NCI-H1417 treated with DMSO at 0.1 percent for 48 hours (cell line): ENCODE measurements at places on chromosomes 1 and 21.

- DNase-seq = no peak
These were observed 44.8 kb upstream of the KIAA0040 start for GRCh38 chr1:175237389-175237788.

- DNase-seq = no peak
These were observed 91.3 kb downstream of the ITSN1 start for GRCh38 chr21:33733601-33734000.

- DNase-seq = no peak
These were observed 2.5 kb upstream of the BMP8A start for GRCh38 chr1:39488793-39489566.

GRCh38 chr1:108897865-108898720 is 21.3 kb downstream of the GPSM2 start:
- peak; percentile 29 for DNase-seq

DNA sequence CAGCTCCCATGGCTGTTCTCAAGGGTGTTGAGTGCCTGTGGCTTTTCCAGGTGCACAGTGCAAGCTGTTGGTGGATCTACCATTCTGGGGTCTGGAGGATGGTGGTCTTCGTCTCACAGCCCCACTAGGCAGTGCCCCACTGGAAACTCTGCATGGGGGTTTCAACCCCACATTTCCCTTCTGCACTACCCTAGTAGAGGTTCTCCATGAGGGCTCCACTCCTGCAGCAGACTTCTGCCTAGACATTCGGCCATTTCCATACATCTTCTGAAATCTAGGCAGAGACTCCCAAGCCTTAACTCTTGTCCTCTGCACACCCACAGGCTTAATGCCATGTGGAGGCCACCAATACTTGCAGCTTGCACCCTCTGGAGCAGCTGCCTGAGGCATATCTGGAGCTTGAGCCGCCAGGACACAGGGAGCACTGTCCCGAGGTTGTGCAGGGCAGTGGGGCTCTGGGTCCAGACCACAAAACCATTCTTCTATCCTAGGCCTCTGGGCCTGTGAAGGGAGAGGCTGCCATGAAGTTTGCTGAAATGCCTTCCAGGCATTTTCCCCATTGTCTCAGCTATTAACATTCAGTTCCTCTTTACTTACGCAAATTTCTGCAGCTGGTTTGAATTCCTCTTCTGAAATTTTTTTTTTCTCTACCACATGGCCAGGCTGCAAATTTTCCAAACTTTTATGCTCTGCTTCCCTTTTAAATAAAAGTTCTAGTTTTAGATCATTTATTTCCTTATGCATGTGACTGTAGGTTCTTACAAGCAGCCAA is 8.8 kb upstream of the CAPN8 start:
- DNase-seq = no peak

- DNase-seq = no peak
These were observed 6.0 kb upstream of the KCNA2 start for GRCh38 chr1:110612060-110612745.

GRCh38 chr1:162485236-162485635 is 12.4 kb upstream of the UHMK1 start:
- DNase-seq = no peak

GRCh38 chr1:26913389-26913753 is 404 bp downstream of the NR0B2 start:
- no peak for DNase-seq

- DNase-seq = no peak
These were observed 481.1 kb upstream of the PTBP2 start for GRCh38 chr1:96240438-96240837.

DNA sequence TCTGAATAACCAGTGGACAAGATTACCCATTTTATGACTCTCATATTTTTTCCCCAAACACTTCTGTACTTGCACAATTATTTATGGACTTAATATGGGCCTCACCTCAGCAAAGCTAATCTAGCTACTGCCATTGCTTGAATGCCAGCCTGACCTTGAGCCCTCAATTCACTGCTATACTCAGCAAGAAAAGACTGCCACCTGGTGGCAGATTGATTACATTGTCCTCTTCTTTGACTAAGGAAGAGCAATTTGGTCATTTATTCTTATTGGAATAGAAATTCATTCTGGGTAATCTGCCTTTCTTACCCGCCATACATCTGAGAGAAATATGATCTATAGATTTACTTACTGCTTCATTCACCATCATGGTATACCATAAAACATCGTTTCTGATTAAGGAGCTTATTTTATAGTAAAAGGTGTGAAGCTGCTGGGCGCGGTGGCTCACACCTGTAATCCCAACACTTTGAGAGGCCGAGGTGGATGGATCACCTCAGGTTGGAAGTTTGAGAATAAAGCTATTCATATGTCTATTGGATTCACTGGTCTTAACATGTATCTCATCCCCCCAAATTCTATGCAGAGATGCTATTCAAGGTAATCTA is 32.9 kb upstream of the DIPK1A start:
- peak; percentile 24 for DNase-seq

DNA sequence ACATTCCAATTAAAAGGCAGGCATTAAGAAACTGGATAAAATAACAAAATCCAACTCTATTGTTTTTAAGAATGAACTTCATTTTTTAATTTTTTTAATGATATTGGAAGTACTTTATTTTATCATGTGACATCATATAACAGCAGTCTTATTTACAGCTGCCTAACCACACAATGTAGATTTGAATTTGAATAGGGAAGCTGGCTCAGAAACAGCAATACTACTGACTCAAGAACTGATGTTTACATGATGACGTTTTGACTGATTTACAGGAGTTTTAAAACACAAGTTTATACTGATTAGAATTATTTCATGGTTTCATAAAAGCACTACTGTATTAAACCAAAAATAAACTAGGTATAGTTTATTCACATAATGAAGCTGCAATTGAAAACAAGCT is 348.7 kb upstream of the NR5A2 start:
- no peak for DNase-seq

DNA sequence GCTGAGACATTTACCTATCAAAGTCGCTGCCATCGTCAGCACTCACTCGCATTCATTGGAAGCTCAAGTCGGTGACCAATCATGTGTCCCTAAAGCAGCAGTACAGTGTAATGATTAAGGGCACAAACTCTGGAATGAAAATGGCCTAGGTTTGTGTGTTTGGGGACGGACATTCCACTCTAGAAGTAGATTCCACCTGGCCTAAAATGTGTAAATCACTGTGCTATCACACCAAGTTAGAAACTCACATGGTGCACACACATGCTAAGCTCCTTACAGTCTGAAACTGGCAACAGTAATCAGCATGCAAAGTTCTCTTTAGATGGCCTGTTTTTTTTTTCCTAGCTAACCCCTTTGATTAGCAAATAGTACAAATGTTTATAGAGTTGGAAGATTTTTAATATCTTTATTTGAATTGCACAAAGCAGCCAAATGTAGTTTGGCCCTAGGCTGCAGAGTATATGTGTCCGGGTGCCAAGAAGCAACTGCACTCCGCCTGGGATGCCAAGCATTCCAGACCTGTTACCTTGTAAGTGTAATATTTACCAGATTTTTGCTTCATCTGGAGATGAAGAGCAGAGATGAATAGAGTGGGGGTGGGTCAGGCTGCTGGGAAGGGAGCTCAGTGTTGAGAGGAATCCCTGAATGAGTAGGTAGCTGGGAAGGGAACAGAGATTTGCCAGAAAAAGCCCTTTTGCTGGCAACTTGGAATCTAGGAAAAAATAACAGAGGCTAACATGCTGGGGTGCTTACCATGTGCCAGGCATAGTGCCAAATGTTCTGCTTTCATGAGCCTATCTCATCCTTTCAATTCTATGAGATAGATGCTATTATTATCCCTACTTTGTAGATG is 35.2 kb downstream of the TGFB2 start:
- DNase-seq = no peak

- no peak for DNase-seq
These were observed 420.6 kb upstream of the DEPDC1 start for GRCh38 chr1:68917456-68917855.

- no peak for DNase-seq
These were observed 7.7 kb downstream of the POU3F1 start for GRCh38 chr1:38038861-38039260.

DNA sequence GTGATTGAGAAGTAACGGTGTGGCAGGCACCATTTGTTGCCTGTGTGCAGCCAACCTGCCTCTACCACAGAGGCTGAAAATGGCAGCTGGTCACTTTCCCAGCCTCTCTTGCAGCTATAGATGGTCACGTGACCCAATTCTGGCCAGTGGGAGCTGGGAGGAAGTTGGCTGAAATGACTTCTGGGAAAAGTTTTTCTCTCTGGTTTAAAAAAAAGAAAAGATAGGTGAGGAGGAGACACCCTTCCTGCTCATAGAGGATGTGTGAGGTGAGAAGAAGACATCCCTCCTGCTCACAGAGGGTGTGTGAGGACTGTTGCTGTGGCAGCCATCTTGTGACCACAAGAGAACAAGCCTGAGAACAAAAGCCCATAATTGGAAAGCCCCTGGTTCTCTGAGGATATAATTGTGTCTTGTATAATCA is 122.8 kb downstream of the SYF2 start:
- no peak for DNase-seq
